ENCODE measurements at places on chromosomes 11 and 22. TPM values are rescaled to one million over a fixed set of nuclear protein-coding genes. Genes with fewer than 3 reads are reported as not detected.

The KCTD14 gene
- 1.8 TPM for total RNA-seq

The MB gene
- not detected for total RNA-seq

The SLC2A11 gene
- total RNA-seq: 4.6 TPM

The KCNK4 gene
- total RNA-seq: 0.44 TPM

The WNT7B gene
- not detected for total RNA-seq

The LIF gene
- 0.35 TPM for total RNA-seq

The HBB gene
- not detected for total RNA-seq

The SLC1A2 gene
- not detected for total RNA-seq

The TSKU gene
- 16.2 TPM for total RNA-seq

The SCUBE1 gene
- not detected for total RNA-seq

The SHANK2 gene
- total RNA-seq: not detected

The MCHR1 gene
- not detected for total RNA-seq

The SCYL1 gene
- total RNA-seq: 88.7 TPM

The MRGPRE gene
- not detected for total RNA-seq

The TMEM138 gene
- total RNA-seq: 43.6 TPM

The YWHAH gene
- total RNA-seq: 170 TPM

The TMPRSS5 gene
- total RNA-seq: 0.58 TPM

The WT1 gene
- total RNA-seq: not detected

The ZMAT5 gene
- total RNA-seq: 23.1 TPM

The ANO5 gene
- 1.3 TPM for total RNA-seq

The TAF10 gene
- total RNA-seq: 105 TPM

The MUC15 gene
- not detected for total RNA-seq

The RAB1B gene
- 177 TPM for total RNA-seq

The RAB3IL1 gene
- total RNA-seq: 3.6 TPM

The SUSD2 gene
- total RNA-seq: 0.27 TPM

The PSMC3 gene
- 202 TPM for total RNA-seq

The UPB1 gene
- 0.30 TPM for total RNA-seq

The TRPM5 gene
- not detected for total RNA-seq

The TMEM9B gene
- total RNA-seq: 30.2 TPM

The GGTLC2 gene
- total RNA-seq: not detected
